Activated CD8-positive, alpha-beta memory T cell treated with anti-CD3 and anti-CD28 coated beads, Interleukin-2, amount 50 U/mL, for 4 hours (primary cell): ENCODE measurements at places on chromosomes 3 and 15.

DNA sequence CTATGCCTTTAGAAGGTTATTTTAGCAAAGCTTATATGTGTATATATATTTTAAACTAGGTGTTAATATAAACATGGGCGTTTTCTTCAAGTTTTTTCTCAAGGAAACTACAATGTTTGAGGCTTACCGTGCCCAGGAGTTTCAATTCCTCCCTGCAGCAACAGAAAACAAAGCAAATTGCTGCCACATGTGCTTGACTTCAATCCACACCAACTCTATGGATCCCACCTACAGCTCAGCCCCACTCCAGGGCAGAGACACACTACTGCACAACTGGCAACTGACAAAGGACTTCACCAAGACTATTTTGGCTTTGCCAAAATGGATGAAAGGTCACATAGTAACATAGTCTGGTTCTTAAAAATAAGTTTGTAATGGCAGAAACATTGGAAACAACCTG is 346.6 kb downstream of the ERC2 start:
- no peak for DNase-seq

DNA sequence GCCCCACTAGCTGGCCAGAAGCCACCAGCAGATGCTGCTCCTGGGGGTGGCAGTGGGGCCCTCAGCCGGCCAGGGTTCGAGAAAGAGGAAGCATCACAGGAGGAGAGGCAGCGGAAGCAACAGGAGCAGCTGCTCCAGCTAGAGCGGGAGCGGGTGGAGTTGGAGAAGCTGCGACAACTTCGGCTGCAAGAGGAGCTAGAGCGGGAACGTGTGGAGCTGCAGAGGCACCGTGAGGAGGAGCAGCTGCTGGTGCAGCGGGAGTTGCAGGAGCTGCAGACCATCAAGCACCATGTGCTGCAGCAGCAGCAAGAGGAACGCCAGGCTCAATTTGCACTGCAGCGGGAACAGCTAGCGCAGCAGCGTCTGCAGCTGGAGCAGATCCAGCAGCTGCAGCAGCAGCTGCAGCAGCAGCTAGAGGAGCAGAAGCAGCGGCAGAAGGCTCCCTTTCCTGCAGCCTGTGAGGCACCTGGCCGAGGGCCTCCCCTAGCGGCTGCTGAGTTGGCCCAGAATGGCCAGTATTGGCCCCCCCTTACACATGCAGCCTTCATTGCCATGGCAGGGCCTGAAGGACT is 17.5 kb upstream of the APEH start:
- no peak for DNase-seq

DNA sequence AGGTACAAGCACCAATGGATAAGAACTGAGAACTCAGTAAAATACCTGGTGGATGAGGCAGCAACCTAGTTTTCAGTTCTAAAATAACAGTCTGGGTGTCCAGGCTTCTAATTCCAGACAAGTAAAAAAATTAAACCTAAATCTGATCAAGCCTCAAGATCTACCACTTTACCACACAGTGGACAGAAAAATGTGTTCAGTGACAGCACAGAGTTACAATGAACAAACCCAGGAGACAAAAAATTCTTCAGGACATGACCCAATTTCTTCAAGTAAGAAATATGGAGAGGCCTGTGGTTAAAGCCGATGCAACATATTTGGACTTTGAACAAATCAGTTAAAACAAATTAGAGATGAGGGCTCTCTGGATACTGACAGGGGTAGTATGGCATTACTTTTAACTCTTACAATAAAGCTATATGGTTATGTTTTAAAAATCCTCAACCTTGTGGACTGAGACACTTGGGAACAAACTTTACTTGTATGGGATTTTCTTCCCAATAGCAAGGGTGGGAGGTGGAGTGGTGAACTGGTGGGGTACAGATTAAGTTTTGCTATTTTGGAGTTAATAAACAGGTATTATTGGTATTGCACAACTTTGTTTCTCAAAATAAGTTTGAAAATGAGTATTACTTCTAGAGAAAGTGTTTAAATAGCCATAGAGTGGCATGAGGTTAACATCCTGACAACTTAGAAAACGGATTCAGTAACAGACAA is 14.2 kb downstream of the CCNL1 start:
- DNase-seq, result no peak

GRCh38 chr3:143685491-143685890 is 162.8 kb downstream of the SLC9A9 start:
- DNase-seq, result no peak

DNA sequence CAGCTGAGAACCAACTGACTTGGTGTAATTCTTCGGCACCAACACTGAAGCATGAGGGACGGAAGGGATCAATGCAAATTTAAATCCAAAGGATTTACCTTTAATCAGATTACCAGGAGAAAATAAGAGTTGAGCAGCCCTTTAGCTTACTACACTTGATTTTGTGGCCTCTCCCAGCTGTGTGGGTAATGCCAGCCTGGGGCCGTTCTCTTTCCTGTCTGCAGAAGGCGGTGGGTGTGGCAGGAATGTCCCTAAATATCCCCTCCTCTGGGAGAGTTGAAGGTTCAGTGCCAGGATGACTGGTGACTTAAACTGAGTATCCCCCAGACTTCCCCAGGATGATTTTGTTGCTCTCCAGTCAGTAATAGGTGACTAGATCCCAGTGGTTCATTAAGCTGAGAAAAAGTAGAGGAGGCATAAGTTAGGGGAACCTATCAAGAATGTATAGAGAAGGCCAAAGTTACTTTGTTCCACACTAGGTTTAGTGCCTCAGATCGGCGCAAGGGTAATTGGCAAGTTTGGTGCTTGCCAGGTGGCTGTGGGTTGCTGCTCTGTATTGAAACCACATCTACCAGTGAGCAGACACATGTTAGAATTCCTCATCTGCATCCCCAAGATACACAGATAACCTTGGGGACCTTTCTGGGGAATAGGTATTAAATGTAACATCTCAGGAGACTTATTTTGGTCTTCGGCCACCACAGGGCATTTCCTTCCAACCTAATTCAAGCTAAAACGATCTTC is 23.1 kb downstream of the MAPKBP1 start:
- no peak for DNase-seq

- DNase-seq, result no peak
Measured at GRCh38 chr3:82157952-82158351, 396.5 kb upstream of the GBE1 start.

- no peak for DNase-seq
Measured at GRCh38 chr3:41701191-41701698, 260.7 kb downstream of the ULK4 start.

DNA sequence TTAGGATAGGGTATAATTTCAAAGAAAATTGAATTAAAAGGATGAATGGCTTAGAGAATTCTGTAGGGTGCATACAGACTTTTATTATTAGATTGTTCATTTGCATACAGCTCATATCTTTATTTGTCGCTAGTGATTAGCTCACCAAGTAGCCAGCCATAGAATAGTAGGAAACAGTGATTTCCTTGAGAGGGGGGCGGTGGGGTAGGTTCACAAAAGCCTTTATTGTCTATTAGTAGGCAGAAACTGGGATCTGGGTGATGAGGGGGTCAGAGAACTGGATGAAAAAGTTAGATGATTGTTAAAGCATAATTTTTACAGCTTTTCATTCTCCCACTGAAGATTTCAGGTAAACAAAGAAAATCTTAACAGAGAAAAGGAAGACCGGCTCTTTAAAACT is 77.6 kb upstream of the RAP2B start:
- no peak for DNase-seq

DNA sequence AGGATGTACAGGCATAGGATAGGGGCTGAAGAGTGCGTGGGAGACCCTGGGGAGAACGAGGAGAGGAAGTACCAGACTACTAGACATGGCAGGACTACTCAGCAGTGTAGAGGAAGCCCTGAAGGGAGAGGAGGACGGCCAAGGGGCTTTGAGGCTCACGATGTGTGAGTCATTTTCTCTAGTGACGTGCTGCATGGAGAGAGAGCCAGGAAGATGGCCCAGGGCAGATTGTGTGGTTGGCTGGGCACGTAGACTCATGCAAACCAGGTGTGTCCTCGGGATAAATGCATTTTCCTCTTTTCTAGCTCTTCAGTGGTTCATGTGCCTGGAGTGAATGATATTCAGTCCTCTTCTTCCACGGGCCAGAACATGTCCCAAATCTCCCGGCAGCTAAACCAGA is 115.0 kb upstream of the ABHD17C start:
- DNase-seq, result no peak

- DNase-seq, result no peak
Measured at GRCh38 chr3:197539651-197540051, 16.1 kb downstream of the BDH1 start.

DNA sequence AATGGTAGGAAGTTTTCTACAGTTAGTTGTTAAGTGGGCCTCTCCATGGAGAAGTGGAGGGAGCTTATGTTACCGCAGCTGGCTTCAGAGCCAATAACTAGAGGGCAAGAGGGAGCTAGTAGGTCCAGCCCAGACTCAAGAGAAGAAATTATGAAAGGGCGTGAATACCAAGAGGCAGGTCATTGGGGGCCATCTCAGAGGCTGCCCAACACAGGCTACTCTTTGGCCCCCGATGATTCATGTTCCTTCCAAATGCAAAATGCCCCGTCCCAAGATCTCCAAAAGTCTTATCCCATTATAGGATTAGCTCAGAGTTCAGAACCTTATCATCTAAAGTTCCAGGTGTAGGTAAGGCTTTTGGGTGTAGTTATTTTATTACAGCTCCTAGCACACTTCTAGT is 94.5 kb downstream of the FNDC3B start:
- no peak for DNase-seq
